ENCODE measurements at places on chromosomes 2 and 18.
A peak's percentile ranks its signal among the peaks of the same experiment; 100 is the strongest.

DNA sequence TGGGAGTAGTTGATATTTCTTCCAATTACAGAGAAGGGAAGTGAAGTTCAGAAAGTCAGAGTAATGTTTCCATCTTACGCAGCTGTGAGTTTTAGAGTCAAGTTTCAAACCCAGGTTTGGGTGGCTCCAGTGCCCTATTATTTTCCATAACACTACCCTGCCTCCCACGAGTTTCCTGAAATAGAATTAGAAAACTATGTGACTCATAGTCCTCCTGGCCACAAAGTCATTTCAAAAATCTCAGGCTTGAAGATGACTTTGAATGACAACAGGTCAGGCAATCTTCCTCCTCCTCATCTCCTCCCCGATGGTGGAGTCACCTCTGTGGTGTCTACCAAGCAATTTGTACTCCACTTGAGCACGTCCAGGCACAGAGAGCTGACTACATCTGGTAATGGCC lies 212.3 kb upstream of the TRIB2 start:
- no peak for DNase-seq

GRCh38 chr2:132664096-132664495 lies 5.9 kb downstream of the LYPD1 start:
- no peak for DNase-seq

GRCh38 chr2:118911936-118912335 lies 30.1 kb upstream of the MARCO start:
- DNase-seq: no peak

DNA sequence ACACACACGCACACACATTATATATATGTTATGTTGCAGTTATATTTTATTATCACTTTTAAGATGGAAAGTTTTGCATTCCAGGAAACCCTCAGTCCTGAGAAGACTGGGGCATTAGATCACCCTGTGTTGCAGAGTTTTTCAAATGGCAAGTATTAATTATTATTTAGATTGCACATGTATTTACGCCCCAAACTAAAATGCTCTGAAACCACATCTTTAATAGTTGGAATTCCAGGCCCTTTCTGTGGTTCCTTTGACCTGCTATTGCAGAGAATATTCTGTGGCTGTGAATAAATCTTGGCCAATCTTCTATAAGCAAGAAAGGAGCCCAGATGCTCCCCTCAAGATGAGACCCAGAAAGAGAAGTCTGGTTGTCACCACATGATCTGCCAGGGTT lies 427.0 kb upstream of the TNP1 start:
- no peak for DNase-seq

- no peak for DNase-seq
These were observed 63.9 kb downstream of the DGKD start for GRCh38 chr2:233418052-233418760.

DNA sequence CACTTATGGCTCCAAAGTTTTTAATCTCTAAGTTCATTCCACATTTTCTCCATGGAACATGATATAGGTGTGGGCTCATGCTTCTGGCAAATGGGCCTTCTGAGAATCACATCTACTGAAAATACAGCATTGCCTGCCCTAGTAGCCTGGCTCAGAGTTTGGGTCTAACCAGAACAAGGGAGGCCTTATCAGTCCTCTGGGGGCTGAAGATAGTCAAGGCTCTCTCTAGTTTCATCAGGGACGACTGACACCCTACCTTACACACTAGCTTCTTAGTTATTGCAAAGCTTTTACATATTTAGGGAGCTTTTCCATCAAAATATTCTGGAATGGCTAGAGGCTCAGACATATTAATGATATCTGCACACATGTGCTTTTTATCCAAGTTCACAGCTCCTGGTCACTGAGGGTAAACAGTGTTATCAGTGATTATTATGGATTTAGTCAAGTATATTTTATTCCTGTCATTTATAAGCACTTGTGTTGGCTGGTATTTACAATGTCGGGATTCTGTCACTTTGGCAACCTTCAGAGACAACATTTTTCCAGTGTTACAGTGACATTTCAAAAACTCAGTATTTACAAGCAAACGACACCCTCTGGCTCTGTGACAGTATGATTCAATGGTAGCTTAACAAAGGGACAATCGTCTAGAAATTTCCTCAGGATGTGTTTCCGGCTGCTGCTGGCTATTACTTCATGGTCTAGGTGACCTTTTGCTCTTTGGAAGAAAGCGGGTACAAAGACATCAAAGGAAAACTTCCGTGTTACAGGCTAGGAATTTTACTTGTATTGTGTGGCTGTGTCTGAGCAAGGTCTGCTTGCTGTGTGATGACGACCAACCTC lies 200.6 kb downstream of the TCF4 start:
- no peak for DNase-seq

- DNase-seq: no peak
These were observed 298.4 kb downstream of the NYAP2 start for GRCh38 chr2:225697936-225698335.

DNA sequence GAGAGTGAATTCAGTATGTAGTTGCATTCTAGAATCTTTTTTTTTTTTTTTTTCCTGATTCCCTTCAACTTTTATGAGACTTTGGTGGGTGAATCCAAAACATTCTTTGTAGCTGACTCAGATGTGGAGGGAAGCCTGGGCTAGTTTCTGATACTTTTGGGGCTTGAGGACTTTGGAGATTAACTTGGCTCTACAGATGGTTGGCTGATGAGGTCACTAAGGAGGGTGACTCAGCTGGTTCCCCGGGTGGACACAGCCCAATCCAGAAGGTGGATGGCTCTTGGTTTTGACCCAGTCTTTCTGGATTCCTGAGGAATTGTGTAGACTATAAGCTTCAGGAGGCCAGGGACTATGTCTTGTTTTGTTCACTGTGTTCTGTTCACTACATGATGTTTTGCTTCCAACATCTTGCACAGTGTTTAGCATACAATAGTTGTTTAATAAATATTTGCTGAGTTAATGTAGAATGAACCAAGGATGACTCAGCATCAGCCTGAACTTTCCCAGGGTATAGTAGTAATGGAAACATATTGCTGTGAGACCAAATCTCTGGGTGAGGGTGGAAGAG lies 30.5 kb downstream of the LAMA3 start:
- no peak for DNase-seq

GRCh38 chr18:61893309-61893970 lies 633 bp upstream of the RNF152 start:
- DNase-seq: peak; percentile 94

DNA sequence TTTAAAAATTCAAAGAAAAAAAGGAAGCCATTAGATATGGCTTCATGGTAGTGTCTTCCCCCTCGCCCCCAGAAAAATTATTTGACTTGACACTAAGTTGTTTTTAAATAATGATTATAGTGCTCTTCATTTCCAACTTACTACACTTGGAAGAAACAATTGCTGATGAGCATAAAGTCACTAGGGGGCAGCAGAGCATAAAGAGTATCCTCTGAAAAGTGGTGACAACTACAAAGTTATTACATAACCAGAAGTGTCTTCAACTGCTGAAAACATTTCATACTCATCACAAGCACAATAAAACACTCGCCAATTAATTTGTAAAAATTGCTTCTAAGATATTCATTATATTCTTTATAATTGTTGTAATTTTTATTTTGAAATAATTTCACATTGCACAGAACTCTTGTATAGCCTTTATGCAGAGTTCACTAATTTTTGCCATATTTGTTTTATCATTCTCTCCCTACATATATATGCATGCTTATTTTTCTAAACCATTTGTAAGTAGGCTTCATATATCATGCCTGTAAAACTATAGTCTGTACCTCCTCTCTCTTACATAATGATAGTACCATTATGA lies 54.9 kb downstream of the EXOC6B start:
- peak; percentile 56 for DNase-seq

Data from SK-N-SH (cell line).